ENCODE measurements at places on chromosomes 16 and 17. TPM values are rescaled to one million over a fixed set of nuclear protein-coding genes. Genes with fewer than 3 reads are reported as not detected.

KRT24 gene
- total RNA-seq, result 0.21 TPM

NTN1 gene
- 0.21 TPM for total RNA-seq

HEATR9 gene
- not detected for total RNA-seq

NUDT21 gene
- 61.0 TPM for total RNA-seq

SCNN1G gene
- total RNA-seq, result 0.85 TPM

PMFBP1 gene
- total RNA-seq, result 1.3 TPM

PDIA2 gene
- not detected for total RNA-seq

PRAC2 gene
- not detected for total RNA-seq
